ENCODE measurements at places on chromosomes 5 and 9.

DNA sequence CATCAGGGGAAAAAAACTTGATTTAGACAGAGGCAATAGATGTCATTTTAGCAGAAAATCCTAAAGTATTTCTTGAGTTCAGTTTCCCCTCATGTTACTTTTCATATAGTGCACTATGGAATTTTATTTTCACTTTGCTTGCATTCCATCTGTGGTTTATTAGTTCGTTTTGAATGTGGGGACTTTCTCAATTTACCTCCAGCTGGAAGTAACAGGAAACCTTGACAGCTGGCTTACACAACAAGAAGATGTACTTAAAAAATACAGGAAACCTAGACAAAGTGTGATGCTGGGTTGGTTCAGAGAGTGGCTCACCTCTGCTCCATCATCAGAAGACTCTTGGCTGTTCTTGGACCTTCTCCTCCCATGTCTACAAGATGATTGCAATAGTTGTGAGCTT, 567.0 kb downstream of the CETN3 start:
- DNase-seq: no peak

DNA sequence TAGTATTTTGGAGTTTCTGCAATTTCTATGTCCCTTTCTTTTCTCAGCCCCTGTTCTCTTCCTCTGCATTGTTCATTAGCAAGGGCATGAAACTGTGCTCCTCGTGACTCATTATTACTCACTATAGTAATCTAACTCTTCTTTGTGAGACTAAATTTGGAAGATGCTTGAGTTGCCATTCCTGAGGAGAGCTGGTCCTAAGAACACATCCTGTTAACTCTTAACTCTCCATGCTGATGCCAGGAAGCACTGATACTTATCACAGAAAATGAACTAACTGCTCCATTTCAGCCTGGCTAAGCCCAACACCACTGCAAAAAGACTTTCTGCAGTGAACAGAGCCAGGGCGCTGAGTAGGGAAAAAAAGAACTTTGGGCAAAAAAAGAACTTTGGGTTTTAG, 10.6 kb upstream of the CSNK1A1 start:
- DNase-seq: peak; percentile 39

GRCh38 chr5:79736528-79737514, 47.2 kb downstream of the CMYA5 start:
- DNase-seq: no peak

GRCh38 chr9:94703488-94704140, 22.9 kb upstream of the AOPEP start:
- DNase-seq: no peak

- DNase-seq: no peak
Observed at GRCh38 chr5:110343616-110344015, 382.9 kb downstream of the TMEM232 start.

GRCh38 chr9:124964604-124965003, 23.7 kb upstream of the GOLGA1 start:
- no peak for DNase-seq

GRCh38 chr5:133713751-133714150, 101.4 kb upstream of the FSTL4 start:
- no peak for DNase-seq

DNA sequence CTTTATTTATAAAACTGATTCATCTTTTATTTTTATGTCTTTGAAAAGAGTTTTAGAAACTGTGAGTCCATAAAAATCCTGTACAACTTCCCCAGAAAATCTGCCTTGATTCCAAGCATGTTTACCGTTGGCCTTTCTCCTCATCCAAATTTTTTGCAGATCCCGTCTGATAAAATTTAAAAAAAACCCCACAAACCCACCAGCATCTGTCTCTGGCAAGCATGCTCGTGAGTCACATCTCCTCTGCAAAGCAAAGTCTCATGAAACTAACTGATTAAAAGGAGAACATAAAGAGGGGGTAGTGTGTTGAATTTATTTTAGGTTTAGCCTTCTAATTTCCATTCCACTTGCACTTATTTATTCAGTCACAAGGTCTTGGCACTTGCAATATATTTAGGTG, 109.4 kb downstream of the MAT2B start:
- DNase-seq: no peak

GRCh38 chr9:136268318-136268717, 22.7 kb upstream of the QSOX2 start:
- no peak for DNase-seq

DNA sequence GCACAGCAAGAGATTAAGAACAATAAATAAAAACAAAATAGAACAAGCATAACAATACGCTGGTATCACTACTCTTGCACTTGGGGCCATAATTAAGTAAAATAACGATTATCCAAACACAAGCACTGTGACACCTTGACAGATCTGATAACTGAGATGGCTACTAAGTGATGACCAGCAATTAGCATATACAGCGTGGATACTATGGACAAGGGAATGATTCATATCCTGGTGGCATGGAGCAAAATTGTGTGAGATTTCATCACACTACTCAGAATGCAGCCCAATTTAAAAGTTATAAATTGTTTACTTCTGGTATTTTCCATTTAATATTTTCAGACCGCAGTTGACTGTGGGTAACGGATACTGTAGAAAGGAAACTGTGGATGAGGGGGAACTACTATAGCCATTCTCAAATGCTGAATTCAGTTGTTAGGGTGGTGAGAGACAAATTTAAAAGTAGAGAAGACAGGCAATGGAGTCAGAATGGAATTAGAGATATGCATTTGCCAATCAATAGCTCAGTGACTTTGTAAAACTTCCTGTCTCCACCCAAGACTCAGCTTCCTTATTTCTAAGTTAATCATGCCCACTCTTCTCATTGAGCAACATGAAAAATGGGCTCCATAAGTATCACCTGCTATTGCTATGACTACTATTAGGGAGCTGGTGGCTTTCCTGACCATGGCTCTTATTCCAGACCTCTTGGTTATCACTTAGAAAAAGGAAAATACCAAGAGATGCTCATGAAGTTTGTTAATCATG, 300.8 kb downstream of the TRIM32 start:
- DNase-seq: no peak

- no peak for DNase-seq
Observed at GRCh38 chr9:124239249-124240073, 18.3 kb upstream of the NEK6 start.

Data from iPS-NIHi11 (cell line).